ENCODE measurements at places on chromosomes 1 and 21.

GRCh38 chr1:184755226-184756065, 788 bp upstream of the EDEM3 start:
- no peak for DNase-seq

DNA sequence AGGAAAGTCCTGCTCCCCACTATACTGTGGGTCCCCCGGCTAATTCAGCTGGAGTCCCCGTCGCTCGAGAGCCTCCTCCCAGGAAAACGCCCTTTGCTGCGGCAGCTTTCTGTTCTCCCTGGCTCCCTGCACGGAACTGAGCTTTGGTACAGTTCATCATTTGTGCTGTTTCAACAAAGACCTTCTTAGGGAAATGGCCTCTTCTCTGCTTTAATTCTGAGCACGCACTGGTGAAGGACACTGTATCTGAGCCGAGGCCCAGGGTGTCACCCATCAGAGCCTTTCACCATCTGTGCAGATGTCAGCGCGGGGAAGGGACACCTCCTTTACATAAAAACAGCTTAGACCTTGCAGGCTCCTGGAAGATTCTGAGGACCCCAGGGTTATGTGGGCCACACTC, 13.5 kb upstream of the PEX10 start:
- DNase-seq: no peak

GRCh38 chr1:8424539-8425116, 106.7 kb downstream of the SLC45A1 start:
- no peak for DNase-seq

GRCh38 chr1:50851034-50851433, 109.0 kb downstream of the FAF1 start:
- DNase-seq: no peak

DNA sequence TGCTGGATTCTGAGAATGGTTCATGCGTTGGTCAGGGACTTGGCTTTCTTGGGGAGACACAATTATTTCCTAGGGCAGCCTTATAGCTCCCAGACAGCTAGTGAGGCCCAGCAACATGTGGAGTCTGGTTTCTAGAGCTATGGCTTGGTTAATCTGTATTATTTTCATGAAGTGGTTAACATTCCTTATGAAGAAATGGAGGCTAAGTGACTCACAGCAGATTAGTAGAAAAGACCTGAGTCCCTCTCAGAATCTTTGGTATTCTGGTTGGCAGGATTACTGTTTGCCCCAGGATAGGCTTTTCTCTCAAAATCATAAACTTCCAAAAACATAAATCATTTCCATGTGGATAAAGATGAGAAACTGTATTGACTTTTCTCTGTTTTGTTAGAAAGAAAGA, 42.3 kb downstream of the DUSP10 start:
- DNase-seq: no peak

DNA sequence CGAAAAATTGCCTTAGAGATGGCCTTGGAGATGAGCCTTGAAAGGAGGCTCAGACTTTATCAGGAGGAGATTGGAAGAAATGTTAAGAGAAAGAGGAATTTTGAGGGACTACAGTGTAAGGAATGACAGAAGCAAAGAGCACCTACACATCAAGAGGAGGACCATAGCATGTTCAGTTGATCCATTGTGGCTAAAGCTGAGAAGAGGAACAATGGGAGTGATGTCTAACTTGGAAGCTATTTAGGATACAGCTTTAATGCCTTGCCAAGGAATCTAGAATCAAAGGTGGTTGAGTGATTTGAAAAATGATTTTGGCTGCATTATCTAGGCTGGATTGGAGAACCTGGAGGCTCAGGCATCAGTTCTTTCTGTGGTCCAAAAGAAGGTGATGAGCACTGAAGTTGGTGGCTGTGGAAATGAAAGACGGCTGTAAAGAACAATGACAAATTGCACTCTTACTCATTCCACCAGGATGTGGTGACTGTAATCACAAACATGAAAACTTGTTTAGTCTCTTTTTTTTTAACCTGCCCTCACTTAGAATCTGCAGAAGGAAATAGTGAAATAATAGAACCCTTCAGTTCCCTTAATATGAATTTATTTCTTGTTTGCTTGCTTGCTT, 11.3 kb downstream of the FAM20B start:
- DNase-seq: no peak

DNA sequence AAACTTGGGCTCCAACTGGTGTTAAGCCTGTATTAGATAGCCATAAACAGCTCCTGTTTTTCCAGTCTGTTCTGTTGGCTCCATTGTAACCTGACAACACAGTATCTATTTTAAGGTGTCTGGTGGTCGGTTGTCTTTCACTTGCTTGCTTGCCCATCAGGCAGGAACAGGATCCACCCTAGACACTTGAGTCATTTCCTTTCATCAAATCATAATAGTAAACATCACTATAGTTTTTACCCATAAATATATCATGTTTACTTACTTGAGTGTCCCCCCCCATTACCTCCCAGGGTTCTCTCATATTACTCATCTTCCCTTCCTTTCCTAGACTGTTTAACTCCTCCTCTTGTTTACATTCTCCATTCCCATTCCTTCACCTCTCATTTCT, 2.9 kb downstream of the DDI2 start:
- DNase-seq: no peak

- no peak for DNase-seq
Measured at GRCh38 chr1:240005997-240006650, 85.6 kb upstream of the FMN2 start.

GRCh38 chr1:9020305-9020704, 5.9 kb downstream of the SLC2A7 start:
- DNase-seq: no peak

DNA sequence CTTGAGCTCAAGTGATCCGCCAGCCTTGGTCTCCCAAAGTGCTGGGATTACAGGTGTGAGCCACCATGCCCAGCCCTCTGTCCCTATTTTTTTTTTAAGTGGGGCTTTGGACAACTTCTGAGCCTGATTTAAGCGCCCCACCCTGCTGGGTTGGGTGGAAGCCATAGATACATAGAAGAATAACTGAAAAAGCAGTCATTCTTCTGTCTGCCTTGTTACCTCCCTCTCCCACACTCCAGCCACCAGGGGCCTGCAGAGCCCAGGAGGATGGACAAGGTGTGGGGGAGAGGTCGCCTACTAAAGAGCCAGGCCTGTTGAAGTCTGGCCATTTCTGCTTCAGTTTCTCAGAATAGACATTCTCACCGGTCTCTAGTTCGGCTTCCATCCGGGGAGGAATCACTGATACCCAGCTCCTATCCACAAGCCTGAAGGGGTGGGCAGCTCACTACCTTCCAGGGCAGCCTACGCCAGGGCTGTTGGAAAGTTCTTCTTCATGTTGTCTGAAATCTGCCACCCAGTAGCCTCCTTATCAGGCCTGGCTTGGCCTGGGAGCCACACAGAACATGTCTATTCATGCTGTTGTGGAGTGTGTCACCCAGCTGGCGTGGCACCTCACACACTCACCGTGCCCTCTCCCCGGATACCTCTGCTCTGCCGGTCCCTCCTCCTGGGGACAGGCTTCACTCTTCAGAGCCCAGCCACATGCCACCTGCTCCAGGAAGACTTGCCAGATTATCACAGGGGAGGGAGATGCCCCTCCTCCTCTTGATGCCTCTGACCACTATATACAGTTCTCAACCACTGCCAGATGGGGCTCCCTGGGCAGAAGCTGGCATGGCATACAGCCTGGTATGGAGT, 27.7 kb downstream of the KNCN start:
- DNase-seq: no peak

DNA sequence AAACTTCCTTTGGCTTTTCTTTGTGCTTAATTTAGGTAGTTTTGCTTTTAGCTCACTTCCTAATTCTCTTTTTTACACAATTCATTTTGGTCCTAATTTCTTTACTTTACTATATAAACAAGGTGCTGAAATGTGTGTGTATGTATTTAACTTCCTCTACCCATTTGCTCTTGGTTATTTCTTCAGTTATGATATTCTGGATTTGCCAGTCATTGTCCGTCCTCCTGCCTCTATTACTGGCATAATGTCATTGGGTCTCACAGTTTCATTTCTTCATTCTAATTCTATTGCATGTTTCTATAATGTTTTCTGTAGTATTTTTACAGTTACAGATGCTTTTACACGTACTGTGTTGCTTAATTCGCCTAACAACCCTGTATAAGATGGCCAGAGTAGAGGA, 96.2 kb downstream of the ZMYM4 start:
- no peak for DNase-seq

All from stimulated activated CD8-positive, alpha-beta memory T cell treated with anti-CD3 and anti-CD28 coated beads, Interleukin-12 subunit alpha, Interleukin-12 subunit beta, amount 100 ng/mL, for 4 hours (primary cell).